Stomach (tissue), 19 donors: ENCODE measurements at places on chromosomes 11 and 22. TPM values are rescaled to one million over a fixed set of nuclear protein-coding genes. Genes with fewer than 3 reads are reported as not detected.
A peak's percentile ranks its signal among the peaks of the same experiment; 100 is the strongest.

GRCh38 chr11:63020671-63021291 lies 5.1 kb upstream of the SLC22A8 start:
- H3K36me3 ChIP-seq, result no peaks in the 10 kb centered on the region
- no peak overlapping the region for H3K4me3 ChIP-seq
- DNase-seq, result peak; percentile 26
- H3K4me1 ChIP-seq, result peaks cover 30% of the 10 kb centered on the region
- H3K27me3 ChIP-seq, result no peaks in the 10 kb centered on the region
- no peak overlapping the region for H3K27ac ChIP-seq

FAM227A gene
- total RNA-seq, result under 0.01 TPM

GRCh38 chr11:126378763-126379162 lies 23.3 kb downstream of the ST3GAL4 start:
- no peaks in the 10 kb centered on the region for H3K36me3 ChIP-seq
- no peaks in the 10 kb centered on the region for H3K27me3 ChIP-seq
- H3K4me1 ChIP-seq, result no peaks in the 10 kb centered on the region

SLC6A5 gene
- not detected for total RNA-seq

- H3K4me1 ChIP-seq, result no peaks in the 10 kb centered on the region
- H3K4me3 ChIP-seq, result no peak overlapping the region
- no peak overlapping the region for H3K27ac ChIP-seq
Measured at GRCh38 chr22:41746567-41747400, 47.5 kb downstream of the MEI1 start.

DNA sequence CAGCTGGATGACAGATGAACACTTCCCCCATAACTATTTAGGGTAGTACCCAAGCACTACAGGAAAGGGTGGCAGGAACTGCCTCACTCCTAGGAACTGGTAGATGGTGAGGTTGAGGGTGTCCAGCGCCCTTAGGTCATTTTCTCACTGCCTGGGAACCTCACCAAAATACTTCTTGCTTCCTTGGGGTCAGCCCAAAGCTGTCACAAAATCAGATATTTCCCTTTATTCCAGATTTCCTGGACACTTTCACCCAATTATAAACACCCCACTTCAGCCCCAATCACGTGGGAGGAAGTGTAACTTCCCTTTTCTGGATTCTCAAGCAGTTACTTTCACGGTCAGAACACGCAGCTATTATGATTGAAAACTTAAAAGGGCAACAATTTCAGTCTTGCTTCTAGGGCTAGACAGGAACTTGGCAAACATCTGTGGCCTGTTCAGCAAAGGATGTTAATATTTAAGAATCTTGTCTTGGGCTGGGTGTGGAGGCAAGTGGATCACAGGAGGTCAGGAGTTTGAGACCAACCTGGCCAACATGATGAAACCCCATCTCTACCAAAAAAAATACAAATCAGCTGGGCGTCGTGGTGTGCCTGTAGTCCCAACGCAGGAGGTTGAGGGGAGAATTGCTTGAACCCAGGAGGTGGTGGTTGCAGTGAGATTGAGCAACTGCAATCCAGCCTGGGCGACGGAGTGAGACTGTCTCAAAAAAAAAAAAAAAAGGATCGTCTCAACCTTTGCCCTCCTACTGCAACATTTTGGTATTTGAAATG lies 4.0 kb downstream of the FTH1 start:
- H3K27ac ChIP-seq, result peak overlapping the region; percentile 100
- no peaks in the 10 kb centered on the region for H3K27me3 ChIP-seq
- peak overlapping the region; percentile 96 for H3K4me3 ChIP-seq
- peaks cover 61% of the 10 kb centered on the region for H3K36me3 ChIP-seq

GRCh38 chr11:110947096-110947495 lies 234.9 kb upstream of the ARHGAP20 start:
- H3K27ac ChIP-seq, result no peak overlapping the region
- H3K4me3 ChIP-seq, result no peak overlapping the region
- no peaks in the 10 kb centered on the region for H3K27me3 ChIP-seq
- H3K4me1 ChIP-seq, result peaks cover 26% of the 10 kb centered on the region

TTC28 gene
- total RNA-seq, result 41.4 TPM

CARD16 gene
- not detected for total RNA-seq

DNA sequence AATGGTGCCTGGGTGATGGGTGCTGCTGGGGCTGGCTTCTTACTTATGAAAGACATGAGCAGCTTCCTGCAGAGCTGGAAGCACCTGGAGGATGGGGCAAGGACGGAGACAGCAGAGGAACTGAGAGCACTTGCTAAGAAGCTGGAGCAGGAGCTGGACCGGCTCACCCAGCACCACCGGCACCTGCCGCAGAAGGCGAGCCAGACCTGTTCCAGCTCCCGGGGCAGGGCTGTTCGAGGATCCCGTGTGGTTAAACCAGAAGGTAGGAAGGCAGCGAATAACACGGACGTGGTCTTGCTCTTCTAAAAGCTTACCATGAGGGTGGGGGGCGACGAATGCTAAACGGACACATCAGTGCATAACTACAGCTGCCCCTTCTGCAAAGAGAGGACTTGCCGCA lies 9.3 kb downstream of the APOL5 start:
- H3K27me3 ChIP-seq, result no peaks in the 10 kb centered on the region
- H3K27ac ChIP-seq, result no peak overlapping the region
- no peaks in the 10 kb centered on the region for H3K36me3 ChIP-seq
- DNase-seq, result no peak
- H3K4me3 ChIP-seq, result no peak overlapping the region
- H3K4me1 ChIP-seq, result no peaks in the 10 kb centered on the region

DNA sequence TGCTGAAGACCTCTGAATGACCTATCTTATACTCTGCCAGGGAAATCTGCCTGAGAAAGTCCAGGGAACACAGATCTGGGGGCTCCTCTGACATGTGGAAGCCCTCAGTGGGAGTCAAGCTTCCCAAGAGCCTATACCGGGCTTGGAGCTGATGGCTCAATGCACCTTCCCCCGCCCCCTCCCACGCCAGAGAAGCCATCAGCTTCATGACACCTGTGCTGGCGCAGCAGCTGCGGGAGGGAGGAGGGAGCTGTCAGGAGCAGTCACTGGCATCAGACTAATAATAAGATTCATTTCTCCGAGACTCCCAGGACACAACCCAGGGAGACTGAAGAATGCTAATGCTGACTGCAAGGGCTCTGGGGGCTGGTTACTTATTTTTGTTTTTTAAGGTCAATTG lies 47.8 kb downstream of the SPATA19 start:
- DNase-seq, result no peak
- H3K36me3 ChIP-seq, result no peaks in the 10 kb centered on the region
- H3K4me1 ChIP-seq, result no peaks in the 10 kb centered on the region
- H3K27me3 ChIP-seq, result no peaks in the 10 kb centered on the region
- H3K4me3 ChIP-seq, result no peak overlapping the region

DNA sequence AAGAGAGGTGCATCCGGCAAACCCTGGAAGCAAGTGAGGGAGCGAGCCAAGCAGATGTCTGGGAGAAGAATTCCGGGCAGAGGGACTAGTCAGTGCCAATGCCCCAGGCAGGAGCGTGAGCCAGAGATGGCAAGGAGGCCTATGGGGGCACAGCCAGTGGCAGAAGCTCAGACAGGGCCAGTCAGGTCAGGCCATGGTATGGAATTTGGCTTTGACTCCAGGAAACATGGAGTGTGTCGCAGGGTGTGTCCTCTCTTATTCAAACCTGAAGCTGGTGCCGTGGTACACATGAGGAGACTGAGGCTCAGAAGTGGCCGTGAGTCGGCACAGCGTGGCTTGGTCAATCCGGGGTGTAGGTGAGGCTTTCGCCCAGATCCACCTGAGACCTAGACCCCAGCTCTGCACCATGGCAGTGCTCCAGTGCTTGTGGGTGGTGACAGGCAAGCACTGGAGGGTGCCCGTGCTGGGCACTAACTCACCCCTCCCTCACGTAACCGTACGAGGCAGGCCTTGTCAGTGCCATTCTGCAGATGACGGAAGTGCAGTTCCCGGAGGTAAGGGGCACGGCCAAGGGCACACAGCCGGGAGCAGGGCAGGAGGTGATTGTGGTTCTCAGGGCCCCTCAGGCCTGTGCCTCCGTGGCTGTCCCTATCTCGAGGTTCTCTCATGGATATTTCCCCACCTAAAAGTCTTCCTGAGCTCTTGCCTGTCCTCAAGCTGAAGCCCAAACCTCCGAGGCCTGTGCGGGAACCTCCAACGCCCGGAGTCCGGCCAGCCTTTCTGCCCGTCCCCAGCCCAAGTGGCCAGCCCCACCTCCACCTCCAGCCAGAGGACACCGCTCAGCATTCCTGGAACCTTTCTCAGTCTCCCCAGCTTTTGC lies 10.6 kb upstream of the SPI1 start:
- H3K4me3 ChIP-seq, result no peak overlapping the region
- no peaks in the 10 kb centered on the region for H3K27me3 ChIP-seq
- H3K27ac ChIP-seq, result no peak overlapping the region
- no peak for DNase-seq
- no peaks in the 10 kb centered on the region for H3K36me3 ChIP-seq
- no peaks in the 10 kb centered on the region for H3K4me1 ChIP-seq

GRCh38 chr11:23143022-23143421 lies 282.7 kb upstream of the CCDC179 start:
- DNase-seq, result peak; percentile 11

- H3K36me3 ChIP-seq, result peaks cover 86% of the 10 kb centered on the region
- H3K4me3 ChIP-seq, result no peak overlapping the region
- H3K27me3 ChIP-seq, result no peaks in the 10 kb centered on the region
- DNase-seq, result no peak
- H3K27ac ChIP-seq, result no peak overlapping the region
- no peaks in the 10 kb centered on the region for H3K4me1 ChIP-seq
Measured at GRCh38 chr22:29734406-29734805, 14.6 kb downstream of the CABP7 start.

DNA sequence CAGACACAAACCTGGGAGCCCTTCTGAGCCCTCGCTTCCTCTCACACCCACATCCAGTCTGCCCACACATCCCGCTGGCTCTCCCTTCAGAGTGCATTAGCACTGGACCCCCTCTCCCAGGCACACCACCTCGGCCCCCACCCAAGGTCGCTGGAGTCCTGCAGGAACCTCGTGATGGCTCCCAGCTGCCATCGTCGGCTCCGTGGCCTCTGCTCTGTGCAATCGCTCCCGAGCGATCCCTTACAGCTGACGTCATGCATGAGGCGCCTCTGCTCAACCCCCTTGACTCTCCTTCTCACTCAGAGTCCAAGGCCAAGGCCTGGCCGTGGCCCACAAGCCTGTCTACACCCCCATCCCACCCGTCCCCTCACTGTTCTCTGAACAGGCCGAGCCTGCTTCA lies 183.9 kb downstream of the EFCAB6 start:
- no peak overlapping the region for H3K27ac ChIP-seq
- no peaks in the 10 kb centered on the region for H3K27me3 ChIP-seq
- DNase-seq, result no peak

WBP2NL gene
- total RNA-seq, result not detected

- no peaks in the 10 kb centered on the region for H3K36me3 ChIP-seq
- H3K4me1 ChIP-seq, result no peaks in the 10 kb centered on the region
- H3K27ac ChIP-seq, result no peak overlapping the region
Measured at GRCh38 chr11:59255281-59255680, 42.6 kb upstream of the MPEG1 start.

CHRM1 gene
- total RNA-seq, result 8.9 TPM

ARHGEF17 gene
- 46.7 TPM for total RNA-seq

DNA sequence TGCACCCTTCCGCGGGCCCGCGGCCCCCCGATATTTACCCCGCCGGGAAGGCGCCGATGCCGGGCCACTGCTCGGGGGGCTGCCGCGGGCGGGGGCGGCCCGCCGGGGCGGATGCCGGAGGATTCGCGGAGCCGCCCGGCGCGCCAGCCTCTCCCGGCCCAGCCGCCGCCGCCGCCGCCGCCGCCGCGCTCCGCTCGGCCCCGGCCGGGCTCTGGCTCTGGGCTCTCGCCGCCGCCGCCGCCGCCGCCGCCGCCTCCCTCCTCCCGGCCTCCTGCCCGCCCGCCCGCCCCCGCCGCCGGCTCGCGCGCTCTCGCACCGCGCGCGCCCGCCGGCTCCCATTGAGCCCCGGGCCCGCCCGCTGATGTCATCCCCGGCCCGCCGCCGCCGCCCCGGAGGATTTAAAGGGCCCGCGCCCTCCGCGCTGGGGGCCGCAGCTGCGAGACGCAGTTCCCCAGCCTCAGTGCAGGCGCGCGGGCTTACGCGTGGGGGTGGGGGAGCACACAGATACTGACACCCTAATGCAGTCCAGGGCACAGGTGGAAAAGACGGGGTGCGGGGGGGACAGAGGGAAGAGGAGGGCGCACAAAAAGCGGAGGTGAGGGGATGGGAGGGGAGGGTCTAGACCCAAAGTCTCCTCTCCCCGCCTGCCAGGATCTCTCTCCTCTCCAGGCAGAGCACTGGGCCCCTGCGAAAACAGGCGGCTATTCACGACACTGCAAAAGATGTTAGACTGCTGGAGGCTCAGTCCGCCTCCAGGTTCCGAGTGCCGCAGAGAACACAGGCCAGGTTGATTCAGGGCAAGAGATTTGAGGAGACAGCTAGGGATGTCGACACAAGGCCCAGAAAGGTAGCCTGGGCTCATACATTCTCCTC lies at the start of gene CSNK1E:
Gene CSNK1E, minus strand, starts transcription at position 312 of the 873 bp plus-strand sequence. CDS start 3,276 bp downstream, outside the sequence.
- H3K4me1 ChIP-seq, result peaks cover 53% of the 10 kb centered on the region
- H3K4me3 ChIP-seq, result peak within 1 kb of the TSS; percentile 63
- H3K27ac ChIP-seq, result peak within 1 kb of the TSS; percentile 98
- DNase-seq, result peak; percentile 86

DNA sequence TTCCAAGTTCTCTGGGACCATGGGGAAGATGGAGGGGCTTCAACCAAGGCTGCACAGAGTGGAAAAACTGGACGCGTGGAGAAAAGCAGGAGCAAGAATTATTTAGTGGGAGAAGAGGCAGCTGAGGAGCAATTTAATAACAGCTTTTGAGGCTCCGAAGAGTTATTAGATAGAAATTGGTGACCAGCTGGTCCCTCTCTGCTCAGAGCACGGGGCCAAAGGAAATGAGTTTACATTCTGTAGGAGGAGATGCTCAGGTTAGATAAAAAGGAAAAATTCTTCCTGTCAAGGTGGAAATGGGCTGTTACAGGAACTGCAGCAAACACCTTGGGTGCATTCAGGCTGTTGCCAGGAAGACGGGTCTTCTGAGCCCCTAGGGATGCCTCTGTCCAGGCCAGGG lies 47.0 kb upstream of the GALNT18 start:
- H3K27ac ChIP-seq, result no peak overlapping the region
- no peaks in the 10 kb centered on the region for H3K27me3 ChIP-seq
- no peak overlapping the region for H3K4me3 ChIP-seq
- H3K36me3 ChIP-seq, result no peaks in the 10 kb centered on the region

DNA sequence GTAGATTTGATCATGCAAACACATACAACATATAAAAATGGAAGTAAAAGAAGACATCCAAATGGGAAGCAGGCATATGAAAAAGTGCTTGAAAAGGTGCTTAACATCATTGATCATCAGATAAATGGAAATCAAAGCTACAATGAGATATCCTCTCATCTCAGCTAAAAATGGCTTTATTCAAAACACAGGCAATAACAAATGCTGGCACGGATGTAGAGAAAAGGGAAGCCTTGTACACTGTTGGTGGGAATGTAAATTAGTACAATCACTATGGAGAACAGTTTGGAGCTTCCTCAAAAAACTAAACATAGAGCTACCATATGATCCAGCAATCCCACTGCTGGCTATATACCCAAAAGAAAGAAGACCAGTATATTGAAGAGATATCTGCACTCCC lies 549 bp upstream of the TCN1 start:
- DNase-seq, result no peak
- peaks cover 22% of the 10 kb centered on the region for H3K4me1 ChIP-seq
- H3K27ac ChIP-seq, result no peak overlapping the region
- H3K27me3 ChIP-seq, result no peaks in the 10 kb centered on the region

PRCP gene
- 70.1 TPM for total RNA-seq

DDTL gene
- total RNA-seq, result 4.2 TPM

BTBD18 gene
- not detected for total RNA-seq
